ENCODE measurements at places on chromosomes 2 and 18. TPM values are rescaled to one million over a fixed set of nuclear protein-coding genes. Genes with fewer than 3 reads are reported as not detected.

PRSS56 gene
- 0.02 TPM for polyA plus RNA-seq

MC2R gene
- not detected for polyA plus RNA-seq

SPATA3 gene
- polyA plus RNA-seq, result not detected

- no peaks in the 10 kb centered on the region for H3K36me3 ChIP-seq
- no peak overlapping the region for H3K4me3 ChIP-seq
- H3K27ac ChIP-seq, result no peak overlapping the region
- DNase-seq, result no peak
- no peaks in the 10 kb centered on the region for H3K27me3 ChIP-seq
- H3K4me1 ChIP-seq, result peaks cover 11% of the 10 kb centered on the region
Measured at GRCh38 chr2:42569883-42570282, 1.5 kb downstream of the MTA3 start.

DNA sequence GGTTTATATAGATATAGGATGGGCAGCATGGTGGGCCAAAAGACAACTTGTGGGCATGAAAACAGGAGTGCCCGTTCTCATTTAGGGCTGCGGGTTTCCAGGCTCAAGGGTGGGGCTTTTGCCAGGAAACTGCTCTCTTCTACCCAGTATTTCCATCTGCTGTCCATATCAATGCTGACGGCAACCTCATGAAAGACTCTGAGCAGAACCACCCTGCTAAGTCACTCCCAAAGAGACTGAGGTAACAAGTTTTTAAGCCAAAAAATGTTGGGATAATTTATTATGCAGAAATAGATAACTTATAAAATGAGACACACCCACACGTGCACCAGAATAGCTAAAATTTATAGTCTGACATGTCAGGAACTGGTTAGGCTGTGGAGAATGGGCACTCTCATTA lies 36.1 kb upstream of the MPPE1 start:
- no peak overlapping the region for H3K27ac ChIP-seq
- peaks cover 24% of the 10 kb centered on the region for H3K4me1 ChIP-seq
- H3K4me3 ChIP-seq, result no peak overlapping the region
- H3K27me3 ChIP-seq, result no peaks in the 10 kb centered on the region
- DNase-seq, result no peak
- H3K36me3 ChIP-seq, result no peaks in the 10 kb centered on the region
